ENCODE measurements at places on chromosomes 5 and 9. TPM values are rescaled to one million over a fixed set of nuclear protein-coding genes. Genes with fewer than 3 reads are reported as not detected.

DNA sequence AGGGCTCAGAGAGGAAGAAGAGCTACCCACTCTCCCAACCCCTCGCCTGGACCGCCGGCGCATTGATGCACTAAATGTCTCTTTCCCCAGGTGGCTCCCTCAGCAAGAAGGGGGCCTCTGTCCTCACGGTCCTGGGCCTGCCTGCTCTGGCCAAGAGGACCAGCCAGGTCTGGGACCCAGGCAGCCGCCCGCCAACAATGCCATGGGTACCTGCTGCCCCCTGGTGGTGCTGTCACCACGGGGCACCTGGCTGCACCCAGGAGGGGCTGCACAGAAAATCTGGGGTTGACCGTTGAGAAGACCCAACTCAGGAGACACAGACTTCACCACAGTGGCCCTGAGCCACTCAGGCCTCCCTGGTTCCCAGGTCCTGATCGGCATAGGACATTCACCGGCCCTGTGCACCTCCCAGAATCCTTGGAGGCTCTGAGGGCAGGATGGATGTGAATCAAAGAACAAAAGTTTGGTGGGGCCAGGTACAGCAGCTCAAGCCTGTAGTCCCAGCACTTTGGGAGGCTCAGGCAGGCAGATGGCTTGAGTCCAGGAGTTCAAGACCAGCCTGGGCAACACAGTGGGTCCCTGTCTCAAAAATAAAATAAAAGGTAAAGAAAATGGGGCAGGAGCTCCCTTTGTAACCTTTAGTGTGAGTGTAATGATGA is 2.4 kb upstream of the VAV2 start:
- no peak overlapping the region for H3K27ac ChIP-seq
- DNase-seq: peak; percentile 91
- H3K36me3 ChIP-seq: no peaks in the 10 kb centered on the region
- peaks cover 3% of the 10 kb centered on the region for H3K27me3 ChIP-seq
- no peak overlapping the region for H3K4me3 ChIP-seq

- no peak overlapping the region for H3K4me3 ChIP-seq
- peak overlapping the region; percentile 86 for H3K27ac ChIP-seq
- no peaks in the 10 kb centered on the region for H3K27me3 ChIP-seq
- H3K36me3 ChIP-seq: no peaks in the 10 kb centered on the region
Measured at GRCh38 chr5:54743997-54744788, 226.6 kb downstream of the SNX18 start.

KIF4B gene
- total RNA-seq: not detected

GRXCR2 gene
- not detected for total RNA-seq

DNA sequence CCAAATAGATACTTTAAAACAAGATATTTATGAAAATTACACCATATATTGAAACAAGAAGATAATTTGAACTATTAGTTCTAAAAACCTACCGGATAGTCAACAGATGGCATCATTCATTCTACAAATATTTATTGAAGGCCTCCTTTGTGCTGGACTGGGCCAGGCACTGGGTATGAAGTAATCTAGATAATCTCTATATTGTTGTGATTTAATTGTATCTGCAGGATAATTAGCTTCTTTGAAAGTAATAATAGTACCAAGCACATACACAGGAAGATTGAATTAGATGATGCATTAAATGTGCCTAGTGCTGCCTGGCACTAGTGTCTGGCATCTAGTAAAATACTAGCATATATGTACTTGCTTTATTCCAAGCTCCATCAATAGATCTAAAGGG is 735.2 kb upstream of the DMAC1 start:
- H3K27me3 ChIP-seq: no peaks in the 10 kb centered on the region
- H3K27ac ChIP-seq: no peak overlapping the region
- no peaks in the 10 kb centered on the region for H3K4me1 ChIP-seq
- no peak for DNase-seq

Data from stomach (tissue), 19 donors.